ENCODE measurements at places on chromosomes 12 and 14.

GRCh38 chr14:99984036-99984435 lies 81.2 kb upstream of the EVL start:
- DNase-seq, result no peak

- DNase-seq, result no peak
These were observed 473.5 kb downstream of the FOXG1 start for GRCh38 chr14:29240066-29240465.

- peak; percentile 63 for DNase-seq
These were observed 8.6 kb downstream of the RAN start for GRCh38 chr12:130880411-130880885.

- no peak for DNase-seq
These were observed 185.3 kb upstream of the FBXO33 start for GRCh38 chr14:39617537-39617936.

DNA sequence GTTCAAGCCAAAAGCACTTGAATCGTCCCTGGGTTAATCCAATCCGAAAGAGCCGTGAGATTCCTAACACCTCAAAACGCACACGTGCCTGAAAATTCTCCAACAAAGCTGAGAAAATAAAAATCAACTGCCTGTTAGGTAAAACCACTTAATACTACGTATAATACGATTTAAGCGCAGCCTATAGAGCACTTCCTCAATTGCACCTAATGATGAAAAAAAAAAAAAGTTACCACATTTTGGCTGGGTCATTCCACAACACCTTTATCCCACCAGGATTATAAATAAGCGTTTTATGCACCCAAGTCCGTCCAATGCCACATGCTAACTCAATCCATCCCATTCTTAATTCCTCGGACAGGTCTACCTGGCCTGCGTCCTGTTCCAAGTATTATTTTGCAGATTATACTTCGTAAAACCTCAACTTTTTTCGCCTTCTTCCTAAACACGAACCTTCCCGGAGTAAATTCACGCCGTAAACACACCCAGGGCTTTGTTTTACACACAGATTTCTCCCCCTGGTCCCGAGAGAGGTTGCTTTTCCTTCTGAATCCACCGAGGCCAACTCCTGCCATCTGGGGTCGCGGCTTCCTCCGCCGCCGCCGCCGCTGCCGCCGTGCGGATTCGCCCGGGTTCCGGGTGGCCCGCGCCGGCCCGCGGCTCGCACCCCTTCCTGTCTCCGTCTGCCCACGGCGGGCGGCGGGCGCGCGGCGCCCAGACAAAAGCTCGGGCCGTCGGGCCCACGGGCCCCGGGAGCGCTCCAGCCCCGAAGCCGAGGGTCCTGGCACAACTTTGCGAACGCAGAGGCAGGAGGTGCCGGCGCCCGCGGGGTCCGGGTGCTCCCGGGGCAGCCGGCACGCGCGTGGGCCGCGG lies 66.2 kb downstream of the RNF34 start:
- peak; percentile 50 for DNase-seq

- no peak for DNase-seq
These were observed 77.4 kb downstream of the SCARB1 start for GRCh38 chr12:124786061-124786964.

DNA sequence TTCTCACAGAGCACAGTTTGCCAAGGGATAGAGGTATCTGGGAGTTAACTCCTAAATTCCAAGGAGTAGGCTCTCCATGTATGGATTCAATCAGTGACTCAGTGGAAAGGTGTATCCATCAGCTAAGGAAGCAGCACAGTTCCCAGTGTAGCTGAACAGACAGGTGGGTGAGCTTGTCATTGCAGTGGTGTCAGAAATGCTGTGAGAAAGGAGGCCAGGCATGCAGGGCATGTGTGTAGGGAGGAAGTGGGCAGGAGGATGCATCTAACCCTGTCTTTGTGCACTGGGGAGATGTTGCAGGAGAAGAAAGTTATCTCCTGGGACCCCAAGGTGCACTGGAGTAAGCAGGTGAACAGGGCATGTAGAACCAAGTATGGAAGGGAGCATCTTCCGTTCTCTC lies 539.0 kb downstream of the VRK1 start:
- DNase-seq, result peak; percentile 74

DNA sequence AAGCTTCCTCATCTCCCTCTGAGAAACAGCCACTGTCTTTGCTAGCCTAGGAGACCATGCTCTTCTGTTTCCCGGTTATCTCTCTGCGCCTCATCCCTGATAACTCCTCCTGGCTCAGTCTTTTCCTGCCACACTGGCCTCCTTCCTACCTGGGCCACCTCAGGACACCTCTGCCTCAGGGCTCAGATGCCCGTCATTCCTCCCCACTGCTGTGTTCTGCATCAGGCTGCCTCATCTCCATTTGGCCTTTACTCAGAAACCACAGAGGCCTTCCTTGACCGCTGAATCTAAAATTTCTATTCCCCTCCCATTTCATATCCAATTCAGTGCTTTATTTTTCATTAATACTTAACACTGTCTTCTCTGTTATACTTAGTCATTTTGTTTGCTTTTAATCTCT lies 311.0 kb upstream of the RGS6 start:
- no peak for DNase-seq

DNA sequence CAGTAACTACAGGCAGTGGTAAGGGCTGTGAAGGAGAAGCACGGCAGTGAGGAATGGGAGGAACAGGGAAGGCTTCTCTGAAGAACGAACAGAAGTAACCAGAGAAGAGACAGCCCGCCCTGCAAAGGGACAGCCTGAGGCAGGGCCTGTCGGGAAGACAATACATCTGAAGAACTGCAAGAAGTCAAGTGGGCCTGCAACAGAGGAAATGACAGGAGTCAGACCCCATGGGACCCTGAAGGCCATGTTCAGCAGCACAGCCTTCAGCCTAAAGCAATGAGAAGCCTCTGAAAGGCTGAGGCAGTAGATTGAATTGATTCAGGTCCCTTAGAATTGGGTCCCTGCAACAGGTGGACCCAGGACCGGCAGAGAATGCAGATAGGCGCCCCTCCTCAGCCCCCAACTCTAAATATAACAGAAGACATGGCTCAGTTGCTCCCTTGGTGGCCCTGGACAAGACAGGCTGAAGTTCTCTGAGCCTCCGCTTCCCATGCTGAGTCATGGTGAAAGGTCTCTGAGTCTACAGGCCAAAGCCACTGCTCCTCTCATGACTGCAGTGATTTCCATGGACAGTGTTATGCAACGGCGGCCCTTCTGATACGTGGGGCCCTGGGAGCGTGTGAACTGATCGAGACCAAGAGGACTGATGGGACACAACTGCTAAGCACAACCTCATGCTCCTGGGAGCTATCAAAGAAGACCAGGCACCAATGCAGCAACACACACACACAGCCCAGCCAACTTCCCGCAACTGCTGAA lies 10.8 kb upstream of the ACTR6 start:
- no peak for DNase-seq

GRCh38 chr14:60661721-60662120 lies 12.4 kb upstream of the SIX1 start:
- no peak for DNase-seq

DNA sequence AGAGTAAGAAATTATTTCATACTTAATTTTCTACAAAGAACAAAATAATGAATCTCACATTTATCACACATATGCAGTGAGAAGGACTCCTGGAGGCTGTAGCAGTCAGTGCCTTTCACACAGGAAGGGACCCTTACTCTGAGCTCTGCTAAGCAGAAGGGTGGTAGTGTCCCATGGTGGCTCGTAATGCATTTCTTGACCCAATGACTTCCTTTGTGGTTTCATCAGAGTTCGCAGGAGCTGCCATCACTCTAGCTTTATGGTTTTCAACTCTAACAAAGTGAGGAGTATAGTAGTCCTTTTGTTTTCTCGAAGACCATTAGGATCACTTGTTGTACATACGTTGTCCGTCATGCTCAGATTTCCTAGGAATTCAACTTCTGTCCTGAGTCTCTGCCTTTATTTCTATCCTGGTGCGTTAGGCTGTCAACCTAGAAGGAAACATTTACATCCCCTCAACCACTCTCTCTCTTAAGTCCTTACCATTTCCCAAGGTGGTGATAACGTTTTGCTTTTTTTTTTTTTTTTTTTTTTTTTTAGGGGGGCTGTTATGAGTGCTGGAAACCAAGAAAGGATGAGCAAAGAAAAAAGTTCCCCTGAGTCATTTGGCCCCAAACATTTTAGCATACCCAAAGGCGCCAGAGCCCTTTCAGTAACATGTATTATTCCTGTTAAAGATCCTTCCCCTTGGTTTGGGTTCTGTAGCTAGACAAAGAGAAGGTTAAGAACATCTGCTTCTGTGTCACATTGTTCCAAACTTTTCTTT lies 37.2 kb downstream of the GABARAPL1 start:
- DNase-seq, result peak; percentile 40

DNA sequence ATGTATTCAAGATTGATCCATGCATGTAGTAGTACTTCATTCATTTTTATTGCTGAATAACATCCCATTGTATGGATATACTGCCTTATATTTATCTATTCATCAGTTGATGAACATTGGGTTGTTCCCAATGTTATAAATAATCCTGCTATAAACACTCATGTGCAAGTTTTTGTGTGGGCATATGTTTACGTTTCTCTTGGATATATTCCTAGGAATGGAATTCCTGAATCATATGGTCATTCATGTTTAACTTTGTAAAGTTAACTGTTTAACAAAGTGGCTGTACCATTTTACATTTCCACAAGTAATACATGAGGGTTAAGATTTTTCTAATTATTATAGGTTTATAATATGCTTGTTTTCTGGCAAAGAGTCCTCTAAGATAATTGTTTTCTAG lies 1568.2 kb upstream of the SEL1L start:
- no peak for DNase-seq

GRCh38 chr12:127235761-127236160 lies 1031.2 kb upstream of the TMEM132C start:
- no peak for DNase-seq

DNA sequence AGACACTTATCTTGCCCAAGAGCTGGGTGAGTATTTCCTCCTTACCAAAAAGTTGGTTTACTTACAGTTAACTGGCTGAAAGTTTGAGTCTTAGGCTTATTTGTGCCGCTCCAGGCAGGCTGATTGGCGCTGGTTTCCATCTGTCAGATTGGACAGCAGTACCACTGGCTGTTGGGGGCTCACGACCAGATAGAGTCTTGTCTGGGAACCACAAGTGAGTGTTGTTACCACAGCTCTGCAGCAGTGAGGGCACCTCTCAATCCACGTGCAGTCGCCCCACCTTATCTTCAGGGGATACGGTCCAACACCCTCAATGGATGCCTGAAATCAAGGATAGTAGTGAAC lies 58.9 kb downstream of the DDX51 start:
- peak; percentile 45 for DNase-seq

DNA sequence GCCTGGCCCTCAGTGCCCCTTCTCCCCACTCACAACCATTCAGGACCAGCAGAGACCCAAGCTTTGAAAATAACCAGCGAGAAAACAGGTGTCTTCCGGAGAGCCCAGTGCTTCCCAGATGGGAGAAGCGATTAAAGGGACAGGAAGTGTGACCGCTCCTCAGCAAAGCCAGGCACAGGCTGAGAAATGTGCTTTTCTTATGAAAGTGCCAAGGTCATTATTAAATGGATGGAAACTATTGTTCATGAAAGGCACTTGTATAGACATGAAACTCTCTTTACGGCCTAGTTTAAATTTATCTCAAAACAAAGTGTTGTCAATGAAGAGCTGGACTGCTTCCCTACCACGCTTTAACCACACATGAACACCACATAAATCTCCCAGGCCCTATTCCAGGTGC lies 210.4 kb downstream of the SPTSSA start:
- DNase-seq, result no peak

DNA sequence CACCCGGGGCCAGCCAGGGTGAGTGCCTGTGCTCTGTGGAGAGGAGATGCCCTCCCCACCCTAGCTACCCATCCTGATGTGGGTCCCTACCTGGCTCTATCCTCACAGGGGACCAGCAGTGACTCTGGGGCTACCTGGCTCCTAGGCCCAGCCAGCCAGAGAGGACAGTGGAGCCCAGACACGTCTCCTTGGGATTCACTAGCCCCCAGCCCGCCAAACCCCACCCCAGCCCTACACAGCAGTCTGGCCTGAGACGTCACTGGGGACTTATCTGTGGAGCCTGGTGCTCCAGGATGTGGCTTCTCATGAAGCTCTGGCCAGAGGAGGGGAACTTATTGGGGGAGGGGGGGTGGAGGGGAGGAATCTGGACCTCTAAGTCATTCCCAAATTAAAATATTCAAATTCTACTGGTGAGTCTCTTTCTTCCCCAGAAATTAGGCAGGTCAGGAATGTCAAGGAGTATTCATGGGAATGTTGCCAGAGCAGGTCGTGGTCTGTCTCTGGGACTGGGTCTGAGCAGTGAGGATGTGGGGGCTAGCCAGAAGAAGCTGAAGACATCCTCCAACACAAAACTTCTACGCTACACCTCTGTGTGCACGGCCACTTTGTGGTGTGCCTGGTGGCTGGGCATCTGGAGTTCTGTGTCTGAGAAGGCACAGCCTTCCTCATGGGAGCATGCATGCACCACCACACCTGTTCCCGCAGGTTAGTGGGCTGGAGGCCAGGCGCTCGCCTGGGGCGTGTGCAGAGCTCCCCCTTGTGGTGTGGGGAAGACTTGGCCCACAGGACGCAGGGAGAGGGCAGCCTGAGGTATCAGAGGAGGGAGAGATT lies 2.7 kb downstream of the CMTM5 start:
- DNase-seq, result peak; percentile 68

GRCh38 chr14:58281969-58282368 lies 16.4 kb upstream of the ARID4A start:
- DNase-seq, result no peak

DNA sequence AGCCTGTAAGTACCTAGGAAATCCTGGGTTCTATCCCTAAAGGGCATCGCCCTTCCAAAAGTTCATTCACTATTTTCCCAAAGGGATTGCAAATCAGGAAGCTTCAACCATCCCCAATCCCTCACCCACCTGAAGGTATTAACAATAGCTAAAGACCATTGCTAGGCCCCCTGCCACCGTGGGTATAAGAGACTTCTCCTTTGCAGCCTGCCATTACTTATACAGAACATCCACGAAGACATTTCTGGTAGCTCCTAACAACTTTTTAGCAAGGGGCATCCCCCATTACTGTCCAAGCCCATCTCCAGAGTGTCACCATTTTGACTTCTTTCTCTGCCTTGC lies 384 bp upstream of the SMUG1 start:
- no peak for DNase-seq

DNA sequence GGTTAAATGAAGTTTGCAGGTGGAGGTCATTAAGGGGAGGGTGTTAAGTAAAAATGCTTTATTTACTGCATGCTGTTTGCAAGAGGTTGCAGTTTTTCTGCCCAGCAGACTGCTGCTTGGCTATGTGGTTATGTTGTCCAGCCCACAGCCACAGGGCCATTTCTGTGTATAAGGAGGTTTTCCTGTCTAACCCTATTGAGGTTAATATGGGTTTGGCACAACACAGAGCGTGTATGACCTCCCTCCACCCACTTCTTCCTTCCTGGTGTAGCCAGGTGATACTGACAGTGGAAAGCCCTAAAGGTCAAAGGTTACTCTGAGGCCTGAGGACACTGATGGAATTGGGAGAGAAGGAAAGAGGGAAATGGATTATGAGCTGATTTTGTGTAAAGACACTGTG lies 253.7 kb upstream of the PWP1 start:
- DNase-seq, result peak; percentile 8

Measured in GM12865 (cell line).